ENCODE measurements at places on chromosomes 2 and 18. TPM values are rescaled to one million over a fixed set of nuclear protein-coding genes. Genes with fewer than 3 reads are reported as not detected.
A peak's percentile ranks its signal among the peaks of the same experiment; 100 is the strongest.

GRCh38 chr2:24618680-24619079 is 127.6 kb downstream of the NCOA1 start:
- DNase-seq = no peak

DNA sequence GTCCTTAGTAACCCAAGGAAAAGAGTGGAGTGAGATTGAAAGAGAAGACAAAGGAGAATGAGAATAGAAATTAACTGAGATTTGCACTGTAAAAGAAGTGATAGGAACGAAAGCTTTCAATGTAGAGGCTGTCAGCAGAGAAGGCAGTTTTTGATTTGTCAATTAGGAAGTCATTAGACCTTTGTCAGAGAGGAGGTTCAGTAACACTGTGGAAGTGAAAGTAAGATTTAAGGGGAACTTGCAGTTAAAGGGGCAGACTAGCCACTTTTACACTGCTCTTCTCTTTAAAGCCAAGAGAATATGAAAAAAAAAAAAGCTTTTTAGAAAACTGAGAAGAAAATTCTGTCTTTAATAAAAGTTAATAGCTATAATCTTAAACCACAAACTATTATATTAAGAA is 11.5 kb upstream of the KYNU start:
- DNase-seq = no peak

GRCh38 chr2:183035954-183036669 is 2.1 kb downstream of the NCKAP1 start:
- DNase-seq = no peak

GRCh38 chr18:58321986-58322385 is 278.0 kb downstream of the NEDD4L start:
- peak; percentile 74 for DNase-seq

DNA sequence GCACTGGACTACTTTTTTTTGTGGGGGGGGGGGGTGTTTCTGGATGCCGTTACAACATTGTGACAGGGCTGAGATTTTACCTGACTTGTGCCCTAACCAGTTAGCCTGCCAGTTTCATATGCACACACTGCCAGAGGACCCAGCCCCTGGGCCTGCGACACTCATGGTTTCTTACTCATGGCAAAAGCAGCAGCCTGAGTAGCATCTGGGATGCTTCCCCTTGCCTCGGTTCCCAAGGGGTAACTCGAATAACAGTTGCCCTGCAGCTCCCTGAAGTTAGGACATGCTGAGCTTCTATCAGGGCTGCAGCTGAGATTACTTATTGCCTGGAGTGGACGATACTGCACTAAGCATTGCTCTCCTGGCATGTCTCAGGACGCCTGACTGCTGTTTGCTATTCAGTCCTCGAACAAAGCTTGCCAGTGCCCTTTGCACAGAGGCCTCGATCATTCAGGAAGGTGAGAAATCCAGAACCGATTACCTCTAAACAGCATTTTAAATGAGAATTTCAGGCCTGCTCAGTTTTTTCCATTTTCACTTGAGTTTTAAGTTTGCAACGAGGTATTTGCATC is 47.9 kb downstream of the TRPM8 start:
- DNase-seq = no peak

GRCh38 chr2:43634604-43635306 is 2.3 kb upstream of the PLEKHH2 start:
- peak; percentile 18 for DNase-seq

DNA sequence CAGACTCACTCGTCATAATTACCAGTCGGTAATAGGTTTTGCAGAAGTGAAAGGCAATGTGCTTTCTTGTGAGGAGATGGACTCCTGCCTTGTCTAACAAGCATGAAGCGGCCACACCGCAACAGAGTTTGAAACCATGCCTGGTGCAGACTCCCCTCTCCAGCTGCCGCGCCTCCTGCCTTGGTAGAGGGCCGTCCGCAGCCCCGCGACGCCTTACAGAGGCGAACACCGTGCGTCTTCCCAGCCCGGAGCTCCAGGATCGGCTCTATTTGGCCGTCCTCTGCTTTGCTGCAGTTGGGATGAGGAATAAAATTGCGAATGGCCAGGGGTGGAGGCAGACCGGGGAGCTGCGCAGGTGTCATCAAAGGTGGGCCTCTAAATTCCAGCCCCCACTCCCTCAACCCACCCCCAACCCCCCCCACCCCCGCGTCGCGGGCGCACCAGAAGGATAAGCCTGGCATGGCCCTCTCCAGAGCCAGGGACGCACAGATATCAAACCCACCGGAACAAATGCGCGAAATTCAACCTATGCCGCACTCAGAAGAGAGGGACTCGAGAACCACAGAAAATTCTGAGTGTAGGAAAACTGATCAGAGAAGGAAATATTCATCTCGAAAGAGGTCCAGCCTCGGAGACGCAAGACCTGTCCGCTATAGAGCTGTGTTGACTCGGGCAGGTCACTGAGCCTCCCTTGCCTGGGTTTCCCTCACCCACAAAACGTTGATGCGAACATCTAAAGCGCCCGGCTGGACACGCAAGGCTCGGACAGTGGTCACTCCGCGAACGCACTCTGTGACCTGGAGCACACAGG is 1.1 kb downstream of the TRABD2A start:
- no peak for DNase-seq

DNA sequence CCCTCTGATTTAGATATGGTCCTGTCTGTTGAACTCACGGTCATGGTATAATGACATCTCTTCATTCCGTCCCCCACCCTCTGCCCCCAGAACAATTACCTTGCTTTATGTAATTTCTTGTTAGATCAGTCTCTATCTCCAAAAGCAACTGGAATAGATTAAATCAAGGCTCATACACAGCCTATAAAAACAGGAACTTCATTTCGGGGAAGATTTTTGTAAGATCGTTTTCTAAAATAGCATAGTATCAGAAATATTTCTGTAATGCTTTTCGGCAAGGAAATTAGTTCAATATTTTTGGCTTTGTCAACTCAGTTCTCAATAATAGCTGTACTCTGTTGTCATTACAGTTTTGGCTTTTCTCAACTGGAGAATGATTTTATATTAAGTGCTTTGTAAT is 157.2 kb downstream of the FMNL2 start:
- no peak for DNase-seq

DNA sequence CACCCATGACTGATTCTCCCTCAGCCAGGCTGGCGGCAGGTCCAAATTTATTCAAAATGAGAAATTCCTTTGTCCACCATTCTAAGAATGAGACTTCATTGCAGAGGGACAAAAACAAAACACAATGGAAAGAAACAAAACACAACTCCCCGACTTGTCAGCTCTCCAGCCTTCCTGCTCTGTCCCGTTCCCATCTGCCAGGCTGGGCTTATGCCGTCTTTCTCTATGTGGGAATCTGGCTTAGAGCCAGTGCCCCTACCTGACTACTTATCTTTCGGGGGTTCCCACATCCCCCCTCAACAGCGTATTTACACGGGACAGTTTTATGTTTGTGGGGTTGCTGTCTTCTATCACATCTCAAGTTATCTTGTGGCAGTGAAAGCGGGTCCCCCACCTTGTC is 13.8 kb downstream of the CELF4 start:
- no peak for DNase-seq

DNA sequence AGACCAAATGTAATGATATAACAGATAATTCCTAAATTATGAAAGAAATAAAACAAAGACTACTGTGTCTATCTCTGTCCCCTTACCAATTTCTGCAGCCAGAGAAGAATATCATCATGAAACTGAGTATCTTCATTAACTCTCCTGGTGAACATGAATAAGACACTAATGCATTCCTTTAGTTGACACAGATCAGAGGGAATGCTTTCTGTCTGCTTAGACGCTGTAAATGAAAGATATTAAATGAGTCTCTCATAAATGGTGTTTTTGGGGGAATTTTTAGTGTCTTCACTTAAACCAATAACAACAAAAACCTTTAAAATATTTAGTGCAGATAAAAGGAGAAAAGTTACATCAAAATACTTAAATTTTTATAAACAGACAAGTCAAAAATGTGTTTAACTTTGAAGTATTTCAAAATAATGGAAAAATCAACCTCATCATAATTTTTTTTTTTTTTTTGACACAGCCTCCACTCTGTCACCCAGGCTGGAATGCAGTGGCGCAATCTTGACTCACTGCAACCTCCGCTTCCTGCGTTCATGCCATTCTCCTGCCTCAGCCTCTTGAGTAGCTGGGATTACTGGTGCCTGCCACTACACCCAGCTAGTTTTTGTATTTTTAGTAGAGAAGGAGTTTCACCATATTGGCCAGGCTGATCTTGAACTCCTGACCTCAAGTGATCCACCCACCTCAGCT is 16.0 kb downstream of the EPG5 start:
- DNase-seq = peak; percentile 57

The EPB41L3 gene
- polyA plus RNA-seq = 0.14 TPM

The CENPO gene
- polyA plus RNA-seq = 16.9 TPM

The KATNAL2 gene
- 0.63 TPM for polyA plus RNA-seq

The SLC16A14 gene
- 0.90 TPM for polyA plus RNA-seq

The SPR gene
- 36.1 TPM for polyA plus RNA-seq

Data from foreskin keratinocyte (primary cell).